ENCODE measurements at places on chromosomes 12 and 14. TPM values are rescaled to one million over a fixed set of nuclear protein-coding genes. Genes with fewer than 3 reads are reported as not detected.

- no peak for DNase-seq
Observed at GRCh38 chr12:111408686-111409402, 3.1 kb downstream of the SH2B3 start.

DNA sequence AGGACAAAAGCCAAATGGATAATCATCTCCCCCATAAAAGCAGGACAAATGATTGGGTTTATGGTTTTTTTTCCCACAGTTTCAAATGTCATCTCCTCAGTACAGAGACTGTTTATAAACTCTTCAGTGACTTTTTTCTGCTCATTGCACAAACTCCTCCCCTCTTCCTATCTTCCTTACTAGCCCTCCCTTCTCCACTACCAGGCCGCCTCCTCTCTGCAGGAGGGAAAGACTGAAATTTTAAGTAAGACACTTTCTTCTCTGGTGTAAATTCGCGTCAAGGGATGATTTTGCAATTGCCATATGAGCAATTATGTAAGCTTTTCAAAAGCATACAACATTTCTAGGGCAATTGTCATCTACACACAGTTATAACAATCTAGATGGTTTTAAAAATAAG is 37.0 kb downstream of the BTG1 start:
- DNase-seq = no peak

DNA sequence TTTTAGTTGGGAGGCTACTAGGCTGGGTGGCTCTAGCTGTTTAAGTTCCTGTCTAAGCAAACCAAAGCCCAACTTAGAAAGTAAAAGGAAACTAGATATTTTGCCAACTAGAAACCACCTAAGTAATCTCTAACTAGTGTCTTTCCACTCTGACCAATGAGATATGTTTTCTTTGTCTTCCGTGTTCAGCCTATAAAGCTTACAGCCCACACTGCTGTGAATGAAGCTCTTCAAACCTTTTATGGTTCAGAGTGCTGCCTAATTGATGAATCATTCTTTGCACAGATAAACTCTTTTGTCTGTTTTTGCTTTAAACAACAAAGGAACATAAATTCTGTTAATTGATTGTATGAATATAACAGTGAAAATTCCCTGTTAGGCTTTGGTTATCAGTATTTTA is 66.1 kb downstream of the FUT8 start:
- DNase-seq = no peak

- no peak for DNase-seq
Observed at GRCh38 chr12:114611145-114612018, 72.6 kb downstream of the TBX3 start.

DNA sequence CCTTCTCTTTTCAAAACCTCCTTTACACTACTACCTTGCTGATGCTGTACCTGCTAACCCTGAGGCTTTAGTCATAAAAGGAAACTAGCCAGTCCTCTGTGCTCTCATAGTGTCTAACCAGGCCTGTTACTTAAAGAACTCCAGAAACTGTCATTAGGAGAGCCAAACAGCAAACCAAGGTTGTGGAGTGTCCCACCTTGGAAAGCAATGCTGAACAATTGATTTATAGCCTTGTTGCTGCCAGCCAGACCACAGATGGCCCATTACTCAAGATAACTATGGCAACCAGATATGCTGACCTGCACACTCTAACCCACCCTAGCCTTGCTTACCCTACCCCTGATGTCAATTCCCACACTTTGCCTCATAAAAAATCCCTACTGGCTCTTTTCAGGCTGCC is 26.5 kb upstream of the BCAT1 start:
- DNase-seq = no peak

The RTL1 gene
- total RNA-seq = 5.9 TPM

The HOXC10 gene
- total RNA-seq = 3.4 TPM

Data from adrenal gland (tissue), 19 donors.